DMS79 treated with DMSO at 0.1 percent for 48 hours (cell line): ENCODE measurements at places on chromosomes 4 and X.
A peak's percentile ranks its signal among the peaks of the same experiment; 100 is the strongest.

- DNase-seq, result no peak
Observed at GRCh38 chr4:55169352-55169961, 44.1 kb upstream of the KDR start.

GRCh38 chr4:168741281-168742173 is 244.7 kb downstream of the PALLD start:
- DNase-seq, result no peak

GRCh38 chr4:188423039-188423438 is 283.8 kb downstream of the TRIML1 start:
- no peak for DNase-seq

GRCh38 chr4:131764730-131765129 is 1384.4 kb upstream of the PCDH10 start:
- no peak for DNase-seq

- DNase-seq, result no peak
Observed at GRCh38 chr4:187357821-187358220, 634.2 kb upstream of the FAT1 start.

DNA sequence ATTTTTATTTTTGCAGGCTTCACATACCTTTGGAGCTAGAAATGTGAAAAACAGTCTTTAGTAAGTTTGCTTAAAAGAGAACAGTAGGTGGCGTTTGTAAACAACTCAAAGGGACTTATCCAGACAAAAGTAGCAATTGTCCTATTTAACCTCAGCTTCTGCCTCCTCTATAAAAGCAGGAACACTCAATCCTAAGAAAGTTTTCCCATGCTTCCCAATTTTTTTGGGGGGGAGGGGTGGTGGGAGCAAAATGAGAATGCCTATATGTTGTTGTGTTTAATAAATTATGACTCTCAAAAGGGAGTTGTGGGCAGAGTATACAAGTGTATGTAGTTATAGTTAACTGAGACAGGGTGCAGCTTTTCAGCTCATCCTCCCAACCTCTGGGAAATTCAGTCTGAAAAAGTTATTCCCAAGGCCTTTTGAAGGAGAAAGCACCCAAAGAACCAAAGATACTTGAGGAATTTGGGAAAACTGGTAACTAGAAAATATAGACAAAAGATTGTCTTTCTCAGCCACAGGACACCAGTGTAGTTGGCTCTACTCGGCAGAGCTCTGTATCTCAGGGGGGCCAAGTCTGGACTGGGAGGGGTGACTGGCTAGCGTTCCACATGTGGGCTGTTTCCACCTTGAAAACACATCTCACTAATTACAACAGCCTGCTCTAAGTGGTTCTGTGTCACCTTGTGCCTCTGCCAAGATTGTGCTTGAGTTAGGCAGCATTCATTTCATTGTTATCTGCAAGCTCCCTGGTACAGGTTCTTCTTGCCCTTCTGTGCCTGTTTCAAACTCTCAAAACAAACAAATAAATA is 2.8 kb downstream of the SFRP2 start:
- no peak for DNase-seq

DNA sequence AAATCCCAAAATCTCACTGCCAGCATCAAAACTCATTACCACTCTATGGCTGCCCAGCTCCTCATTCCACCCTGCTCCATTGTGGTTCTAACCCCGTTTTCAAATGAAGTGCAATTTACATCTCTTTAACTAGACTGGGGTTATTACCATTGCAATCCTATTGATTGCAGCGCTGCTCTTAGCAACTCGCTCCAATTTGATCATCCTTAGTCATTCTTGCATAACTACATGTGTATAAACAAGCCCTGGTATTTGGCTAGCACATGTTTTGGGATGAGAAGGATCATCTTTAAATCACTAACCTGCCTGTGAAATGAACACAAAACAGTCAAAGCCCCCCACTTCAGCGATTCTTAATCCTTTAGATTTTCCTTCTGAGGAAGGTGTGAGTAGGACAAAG is 340.1 kb upstream of the PPARGC1A start:
- no peak for DNase-seq

- DNase-seq, result no peak
Observed at GRCh38 chr4:6506616-6507140, 34.3 kb upstream of the PPP2R2C start.

DNA sequence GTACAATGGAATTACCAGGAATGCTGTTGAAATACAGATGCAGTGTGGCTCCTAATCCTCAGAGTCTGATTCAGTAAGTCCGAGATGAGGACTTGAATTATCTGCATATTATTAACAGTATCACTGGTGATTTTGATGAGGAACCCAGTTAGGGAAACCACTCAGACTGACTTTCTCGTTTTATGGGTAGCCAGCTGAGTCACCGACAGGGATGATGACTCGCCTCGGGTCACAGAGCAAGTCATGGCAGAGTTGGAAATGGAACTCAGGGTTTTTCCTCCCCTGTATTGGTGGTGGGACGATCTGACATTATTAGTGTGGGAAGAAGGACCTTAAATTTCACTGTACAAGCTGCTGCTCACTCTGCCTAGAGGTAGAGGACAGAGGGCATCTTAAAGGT is 51.3 kb downstream of the RTL9 start:
- no peak for DNase-seq

DNA sequence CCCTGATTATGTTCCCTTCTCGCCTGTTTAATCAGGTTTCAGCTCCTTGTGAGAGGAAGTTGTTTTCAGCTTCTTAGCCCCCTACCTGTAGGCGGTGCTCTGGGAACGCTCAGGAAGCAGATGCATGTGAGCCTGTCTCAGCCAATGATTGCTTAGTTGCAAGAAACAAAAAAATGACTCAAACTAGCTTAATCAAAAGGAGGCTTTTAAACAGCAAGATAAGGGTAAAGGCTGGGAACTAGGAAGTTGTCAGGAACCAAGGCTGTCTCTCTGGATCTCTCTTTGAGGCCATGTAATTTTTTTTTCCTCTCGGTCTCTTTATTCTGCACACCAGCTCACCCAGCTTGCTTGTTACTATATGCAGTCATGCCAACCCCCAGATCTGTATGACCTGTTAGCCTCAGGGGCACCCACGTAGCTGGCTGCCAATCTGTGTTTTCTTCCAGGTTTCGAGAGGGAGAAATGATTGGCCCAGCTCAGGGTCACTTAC is 109.1 kb downstream of the PTTG2 start:
- no peak for DNase-seq

DNA sequence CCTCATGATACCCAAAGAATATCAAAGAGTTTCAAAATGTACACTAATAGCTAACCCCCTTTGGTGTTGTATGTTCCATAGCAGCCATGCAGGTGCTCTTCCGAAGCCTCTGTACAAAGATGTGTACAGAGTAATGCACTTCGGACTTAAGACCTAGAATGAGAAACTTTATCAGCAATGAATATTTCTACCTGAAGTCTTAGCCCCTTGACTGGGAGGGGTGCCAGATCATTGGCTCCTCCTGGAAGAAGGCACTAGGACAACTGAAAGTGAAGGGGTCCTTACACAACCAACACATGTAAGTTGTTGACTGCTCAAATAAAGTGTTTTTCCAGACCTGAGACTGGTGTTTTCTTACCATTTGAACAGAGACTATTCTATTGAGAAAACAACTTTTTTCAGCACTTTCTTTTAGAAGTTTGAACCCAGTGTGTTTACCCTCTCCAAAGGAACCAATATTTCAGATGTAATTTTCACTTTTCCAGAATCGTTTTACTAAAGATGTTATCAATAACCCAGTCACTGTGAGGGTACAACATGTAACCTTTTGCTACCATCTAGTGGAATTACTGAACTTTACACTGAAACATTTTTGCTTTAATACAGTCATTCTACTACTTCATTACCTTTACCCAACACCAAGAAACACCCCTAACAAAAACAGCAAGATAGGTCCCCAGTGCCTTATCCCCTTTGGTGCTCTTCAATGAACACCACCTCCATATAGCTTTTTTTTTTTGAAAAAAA is 33.3 kb upstream of the PRDX4 start:
- DNase-seq, result no peak

GRCh38 chr4:164997941-164998340 is 20.5 kb upstream of the TRIM61 start:
- peak; percentile 82 for DNase-seq

DNA sequence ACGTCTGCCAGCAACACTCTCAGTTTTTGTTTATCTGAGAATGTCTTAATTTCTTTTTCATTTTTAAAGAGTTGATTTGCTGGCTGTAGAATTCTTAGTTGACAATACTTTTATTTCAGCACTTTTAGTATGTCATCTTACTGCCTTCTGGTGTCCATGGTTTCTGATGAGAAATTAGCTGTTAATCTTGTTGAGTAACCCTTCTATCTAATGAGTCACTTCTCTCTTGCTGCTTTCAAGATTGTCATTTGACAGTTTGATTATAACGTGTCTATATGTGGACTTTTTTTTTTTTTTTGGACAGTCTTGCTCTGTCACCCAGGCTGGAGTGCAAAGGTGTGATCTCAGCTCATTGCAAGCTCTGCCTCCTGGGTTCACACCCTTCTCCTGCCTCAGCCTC is 24.0 kb upstream of the TMEM255A start:
- no peak for DNase-seq
